ENCODE measurements at places on chromosomes 2 and 18.
A peak's percentile ranks its signal among the peaks of the same experiment; 100 is the strongest.

GRCh38 chr2:201999279-201999678 lies 34.4 kb upstream of the FZD7 start:
- DNase-seq = no peak

- no peak for DNase-seq
Measured at GRCh38 chr2:37645362-37645761, 26.1 kb downstream of the CDC42EP3 start.

DNA sequence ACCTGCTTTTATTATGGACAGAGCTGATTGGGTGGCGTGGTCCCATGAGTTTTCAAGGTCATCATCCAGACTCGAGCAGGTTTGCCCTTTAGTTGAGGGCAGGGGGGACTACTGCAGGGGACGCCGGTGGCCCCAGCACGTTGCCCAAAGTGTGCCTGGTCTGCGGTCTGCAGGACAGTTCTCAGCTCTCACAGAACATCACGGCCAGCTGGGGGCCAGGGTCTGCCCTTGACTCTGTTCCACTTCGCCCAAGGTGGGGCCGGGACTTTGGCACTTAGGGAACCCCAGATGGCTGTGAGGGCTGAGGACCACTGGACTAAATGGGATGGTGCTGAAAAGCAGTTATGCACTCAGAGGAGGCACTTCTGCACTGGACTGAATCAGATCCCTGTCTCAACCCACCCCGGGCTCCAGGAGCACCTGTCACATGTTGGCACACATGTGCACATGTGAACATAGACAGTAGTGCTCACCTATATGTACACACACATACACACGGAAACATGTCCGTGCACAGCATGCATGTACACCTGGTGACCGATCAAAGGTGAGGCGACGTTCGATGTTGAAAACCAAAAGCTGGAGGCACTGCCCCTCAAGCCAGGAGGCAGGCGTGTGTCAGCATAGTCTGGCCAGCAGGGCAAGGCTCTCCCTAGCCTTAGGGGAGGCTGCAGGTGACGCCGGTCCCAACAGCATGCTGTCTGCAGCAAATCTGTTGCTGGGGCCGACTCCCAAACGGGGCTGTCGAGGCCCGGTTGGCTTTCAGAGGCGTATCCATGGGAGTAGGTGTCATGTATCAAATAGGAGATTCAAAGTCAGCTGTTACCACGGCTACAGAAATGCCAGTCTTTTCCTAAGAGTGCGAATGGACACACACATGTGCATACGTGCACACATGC lies 10.2 kb downstream of the ANO7 start:
- no peak for DNase-seq

- no peak for DNase-seq
Measured at GRCh38 chr2:12547566-12548170, 169.1 kb upstream of the TRIB2 start.

- DNase-seq = peak; percentile 88
Measured at GRCh38 chr2:27086090-27086723, 365 bp upstream of the KHK start.

DNA sequence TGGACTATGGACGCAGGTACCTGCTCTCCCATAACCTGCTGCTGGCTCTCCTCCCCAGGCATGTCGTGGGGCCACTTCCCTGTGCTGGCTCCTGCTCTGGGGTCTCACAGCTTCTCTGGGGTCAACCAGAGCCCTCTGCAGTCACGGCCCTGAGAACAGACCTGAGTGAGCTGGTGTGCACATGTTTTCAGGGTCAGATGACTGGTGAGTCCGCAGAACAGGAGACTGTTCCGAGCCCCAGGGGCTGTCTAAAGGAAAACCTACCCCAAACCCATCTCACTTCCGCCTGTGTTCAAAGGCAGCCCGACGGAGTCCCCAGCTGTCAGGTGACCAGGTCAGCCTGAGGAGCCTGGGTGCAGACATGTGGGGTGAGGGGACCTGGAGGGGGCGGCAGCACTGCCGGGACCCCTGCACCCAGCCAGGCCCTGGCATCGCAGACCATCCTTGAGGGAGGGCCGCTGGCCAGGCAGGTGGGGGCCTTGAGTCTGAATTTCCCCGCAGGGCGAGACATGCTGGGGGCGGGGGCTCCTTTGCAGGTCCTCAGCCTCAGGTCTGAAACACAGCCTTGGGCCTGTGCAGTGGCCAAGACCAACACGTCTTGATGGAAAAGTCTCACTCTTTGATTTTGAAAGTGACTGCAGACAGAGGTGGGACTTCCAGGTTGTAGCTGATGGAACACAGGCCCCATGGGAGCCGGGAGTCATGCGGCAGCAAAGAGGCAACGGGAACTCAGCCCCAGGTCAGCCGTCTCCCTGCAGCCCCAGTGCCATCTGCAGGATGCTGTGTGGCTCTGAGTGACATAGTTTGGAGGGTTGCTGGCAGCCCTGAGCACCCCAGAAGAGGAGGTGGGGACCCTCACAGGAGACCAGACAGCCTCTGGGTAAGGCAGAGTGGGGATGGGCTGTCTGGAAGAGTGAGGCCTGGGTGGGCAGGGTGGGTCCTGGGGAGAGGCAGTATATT lies 65.3 kb downstream of the TWIST2 start:
- DNase-seq = no peak
